Activated T-helper 1 cell treated with anti-CD3 and anti-CD28 coated beads, Interleukin-2, amount 50 U/mL, for 16 hours (primary cell): ENCODE measurements at places on chromosomes 2 and 18.
A peak's percentile ranks its signal among the peaks of the same experiment; 100 is the strongest.

DNA sequence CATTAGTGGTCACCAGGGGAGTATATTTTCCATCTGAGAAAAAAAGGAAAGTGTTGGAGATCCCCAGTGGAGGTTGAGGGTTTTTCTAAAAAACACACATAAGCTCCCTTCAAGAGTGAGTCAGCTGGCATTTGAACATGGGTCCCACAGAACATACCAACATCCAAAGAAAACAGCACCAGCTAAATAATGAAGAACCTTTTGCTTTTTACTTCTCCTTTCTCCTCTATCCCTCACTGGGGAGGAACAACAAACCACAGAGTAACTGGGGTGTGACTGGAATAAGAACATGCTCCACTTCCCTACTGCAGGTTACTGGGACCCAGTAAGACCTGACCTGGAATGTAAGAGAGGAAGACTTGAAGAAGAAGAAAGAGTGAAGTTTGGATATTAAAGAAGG, 56.5 kb upstream of the RAPH1 start:
- no peak for DNase-seq

DNA sequence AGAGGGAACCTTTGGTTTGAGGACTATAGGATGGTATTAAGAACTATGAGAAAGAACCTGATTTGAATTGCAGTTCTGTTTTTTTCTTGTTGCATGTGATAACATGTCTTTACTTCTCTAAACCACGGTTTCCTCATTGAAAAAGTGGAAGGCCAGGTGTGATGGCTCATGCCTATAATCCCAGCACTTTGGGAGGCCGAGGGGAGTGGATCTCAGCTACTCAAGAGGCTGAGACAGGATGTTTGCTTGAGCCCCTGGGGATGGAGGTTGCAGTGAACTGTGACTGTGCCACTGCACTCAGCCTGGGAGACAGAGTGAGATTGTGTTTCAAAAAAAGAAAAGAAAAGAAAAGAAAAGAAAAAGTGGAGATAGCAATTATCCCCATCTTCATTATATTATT, 32.3 kb downstream of the SCN9A start:
- no peak for DNase-seq

GRCh38 chr2:73925033-73925704, 1.5 kb upstream of the DGUOK start:
- DNase-seq = no peak

DNA sequence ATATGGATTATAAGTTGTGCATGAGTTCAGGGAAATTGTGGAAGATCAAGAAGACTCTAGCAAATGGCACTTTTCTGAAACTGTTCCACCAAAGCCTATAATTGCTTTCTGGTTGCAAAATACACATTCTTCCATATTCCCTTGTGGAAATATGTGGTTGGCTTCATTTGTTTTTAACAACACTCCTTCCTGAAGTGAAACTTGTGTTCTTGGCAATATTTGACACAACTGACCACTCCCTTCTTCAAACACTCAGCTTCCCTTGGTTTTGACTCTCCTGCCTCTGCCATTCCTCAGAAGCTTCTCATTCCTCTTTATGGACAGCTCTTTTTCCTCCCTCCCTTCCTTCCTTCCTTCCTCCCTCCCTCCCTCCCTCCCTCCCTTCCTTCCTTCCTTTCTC, 192.3 kb downstream of the PMAIP1 start:
- no peak for DNase-seq

- no peak for DNase-seq
These were observed 29.1 kb upstream of the CPS1 start for GRCh38 chr2:210527286-210527685.

DNA sequence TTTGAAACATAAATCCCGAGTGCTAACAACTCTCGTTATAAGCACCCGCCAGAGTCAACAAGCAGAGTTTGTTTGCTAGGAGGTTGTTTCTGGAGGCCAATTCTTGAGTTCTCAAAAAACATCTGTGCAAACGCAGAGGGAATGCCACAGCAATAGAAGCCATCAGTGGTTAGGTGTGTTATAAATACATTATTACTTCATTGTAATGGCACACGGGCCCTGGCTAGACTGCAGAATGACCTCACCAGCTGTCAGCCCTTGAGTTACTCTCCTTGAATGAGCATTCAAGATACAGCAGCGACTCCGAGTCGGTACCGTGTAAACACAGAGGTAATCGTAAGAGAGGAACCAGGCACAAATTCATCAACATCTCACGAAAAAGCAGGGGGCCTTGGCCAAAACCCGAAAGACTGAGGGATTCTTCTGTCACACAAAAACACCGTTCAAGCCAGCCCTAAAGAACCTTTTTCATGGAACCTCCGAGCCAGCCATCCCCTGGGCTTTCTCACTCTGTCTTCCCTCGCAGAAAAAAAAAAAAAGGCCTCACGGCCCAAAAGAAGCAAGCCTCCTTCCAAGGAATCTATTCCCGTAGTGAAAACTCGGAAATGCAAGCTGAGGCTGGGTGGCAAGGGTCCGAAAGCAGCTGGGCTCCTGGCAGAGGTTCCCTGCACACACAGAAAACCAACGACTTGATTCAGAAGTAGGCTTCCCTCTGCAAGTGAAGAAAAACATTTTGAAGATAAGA, 133.7 kb upstream of the MEIS1 start:
- DNase-seq = no peak

DNA sequence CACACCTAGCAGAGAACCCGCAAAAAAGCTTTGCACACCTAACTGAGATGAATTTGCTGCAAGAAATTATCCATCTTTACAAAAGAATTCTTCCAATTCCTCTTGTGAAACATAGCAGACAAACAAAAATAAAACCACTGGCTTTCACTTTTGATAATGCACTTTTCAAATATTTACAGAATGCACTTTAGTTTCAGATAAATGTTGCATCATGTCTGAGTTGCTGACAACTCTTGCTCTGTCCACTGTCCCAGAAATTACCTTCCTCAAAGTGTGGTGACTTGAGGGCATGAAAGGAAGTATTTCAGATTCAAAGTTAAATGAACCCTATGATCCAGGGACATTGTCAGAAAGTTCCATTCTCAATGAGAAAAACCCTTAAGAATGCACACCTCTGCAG, 256.2 kb upstream of the PARD3B start:
- no peak for DNase-seq

DNA sequence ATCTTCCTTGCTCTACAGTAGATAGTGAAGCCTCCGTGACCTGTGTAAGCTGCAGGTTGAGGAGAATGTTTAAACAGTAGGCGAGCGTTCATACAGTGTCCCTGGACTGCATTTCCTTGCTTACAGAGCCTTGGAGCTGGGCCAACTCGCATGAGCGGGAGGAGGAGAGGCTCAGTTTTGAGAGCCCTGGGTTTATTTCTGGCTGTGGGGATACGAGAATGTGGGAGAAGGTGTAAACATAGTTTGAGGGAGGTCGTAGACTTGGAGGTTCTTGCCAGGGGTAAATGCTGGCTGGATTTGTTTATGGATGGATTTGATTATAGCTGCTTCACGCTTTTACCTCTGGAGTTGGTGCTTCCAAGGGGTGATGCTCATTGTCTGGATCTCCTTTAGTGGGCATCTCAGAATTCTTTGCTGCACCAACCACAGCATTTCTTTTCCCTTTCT, 20.8 kb downstream of the CRIM1 start:
- DNase-seq = no peak

GRCh38 chr2:25354116-25354515, 12.4 kb upstream of the DNMT3A start:
- no peak for DNase-seq

DNA sequence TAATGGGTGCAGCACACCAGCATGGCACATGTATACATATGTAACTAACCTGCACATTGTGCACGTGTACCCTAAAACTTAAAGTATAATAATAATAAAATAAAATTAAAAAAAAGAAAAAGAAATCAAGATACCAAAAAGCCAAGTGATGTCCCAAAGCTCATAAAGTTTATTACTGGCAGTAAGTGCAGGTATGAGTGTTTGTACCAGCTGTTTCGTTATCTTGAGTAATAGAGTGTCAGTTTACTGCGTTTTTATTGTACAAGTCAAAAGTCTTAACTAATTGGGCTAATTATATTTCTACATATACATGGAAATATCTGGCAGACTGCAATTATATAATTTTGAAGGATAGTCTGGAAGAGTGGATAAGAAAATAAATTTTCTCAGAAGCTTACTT, 41.8 kb downstream of the MFSD6 start:
- DNase-seq = no peak

GRCh38 chr2:28172114-28172898, 220.4 kb upstream of the FOSL2 start:
- no peak for DNase-seq

GRCh38 chr18:61856678-61857077, 36.1 kb downstream of the RNF152 start:
- DNase-seq = no peak

GRCh38 chr2:131349021-131349420, 14.9 kb downstream of the RAB6D start:
- DNase-seq = no peak

DNA sequence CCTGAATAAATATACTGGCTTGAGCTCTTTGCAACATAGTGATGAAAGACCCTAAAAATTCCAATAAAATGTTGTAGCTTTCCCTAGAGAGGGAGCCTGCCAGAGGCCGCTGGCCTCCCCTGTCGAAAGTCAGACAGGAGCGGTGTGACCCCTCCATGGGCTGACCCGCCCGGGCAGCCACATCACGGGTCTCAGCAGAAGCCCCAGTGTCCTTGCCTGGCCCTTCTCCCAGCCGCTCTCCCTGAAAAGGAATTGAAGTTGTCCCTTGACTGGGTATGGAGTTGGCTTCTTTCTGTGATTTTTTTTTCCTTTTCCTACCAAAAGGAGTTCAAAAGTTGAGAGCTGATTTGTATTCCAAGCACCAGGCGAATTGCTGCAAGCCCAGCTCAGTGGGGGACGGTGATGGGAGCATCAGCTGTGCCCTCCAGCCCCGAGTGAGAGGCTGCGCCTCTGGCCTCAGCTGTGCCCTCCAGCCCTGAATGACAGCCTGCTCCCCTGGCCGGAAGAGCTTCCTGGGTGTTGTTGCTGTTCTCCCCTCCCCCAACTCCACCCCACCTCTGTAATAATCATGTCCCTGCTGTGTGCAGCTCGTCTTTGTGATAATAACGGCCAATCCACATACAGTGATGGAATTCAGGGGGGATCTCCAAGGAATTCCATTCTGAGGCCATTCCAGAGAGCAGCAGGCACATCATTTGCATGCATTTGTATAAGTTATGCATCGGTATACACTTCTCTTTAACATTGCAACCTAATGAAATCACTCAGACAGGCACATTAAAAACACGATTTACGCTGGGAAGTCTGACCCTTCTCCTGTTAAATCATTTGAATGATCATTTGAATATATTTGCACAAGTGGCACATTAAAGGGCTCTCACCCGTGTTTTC, 501.0 kb downstream of the EIPR1 start:
- no peak for DNase-seq

- no peak for DNase-seq
These were observed 2.2 kb downstream of the ST3GAL5 start for GRCh38 chr2:85886590-85886989.

GRCh38 chr2:196492946-196493345, 146.6 kb upstream of the CCDC150 start:
- DNase-seq = no peak

DNA sequence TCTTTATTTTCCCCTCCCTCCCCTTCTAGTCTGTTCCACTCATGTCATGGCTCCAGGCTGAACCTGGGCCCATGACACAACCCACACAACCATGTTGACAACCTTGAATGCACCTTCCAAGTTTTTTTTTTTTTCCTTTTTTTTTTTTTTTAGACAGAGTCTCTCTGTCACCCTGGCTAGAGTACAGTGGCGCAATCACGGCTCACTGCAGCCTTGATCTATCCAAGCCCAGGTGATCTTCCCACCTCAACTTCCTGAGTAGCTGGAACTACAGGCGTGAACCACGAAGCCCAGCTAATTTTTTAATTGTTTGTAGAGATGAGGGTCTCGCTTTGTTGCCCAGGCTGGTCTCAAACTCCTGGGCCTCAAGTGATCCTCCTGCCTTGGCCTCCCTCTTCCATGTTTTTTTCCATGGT, 21.9 kb upstream of the ROCK2 start:
- DNase-seq = no peak

DNA sequence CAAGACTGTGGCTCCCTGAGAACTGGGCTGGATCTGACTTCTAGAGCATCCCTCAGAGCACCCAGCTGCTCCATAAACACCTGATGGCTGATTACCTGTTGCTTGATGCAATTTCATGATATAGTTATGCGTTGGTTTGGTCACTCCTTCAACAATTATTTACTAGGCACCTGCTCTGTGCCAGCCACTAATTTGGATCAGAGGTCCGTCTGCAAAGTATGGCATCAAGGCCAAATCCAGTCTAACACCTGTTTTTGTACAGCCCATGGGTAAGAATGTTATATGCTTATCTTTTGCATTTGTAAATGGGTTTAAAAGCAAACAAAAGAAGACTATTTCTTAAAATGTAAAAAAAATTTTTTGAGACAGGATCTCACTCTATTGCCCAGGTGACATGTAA, 348.2 kb downstream of the ALK start:
- no peak for DNase-seq

- no peak for DNase-seq
These were observed 14.5 kb downstream of the EPAS1 start for GRCh38 chr2:46311651-46312223.

GRCh38 chr2:52194342-52194741, 1162.4 kb upstream of the NRXN1 start:
- no peak for DNase-seq

GRCh38 chr2:49426996-49427395, 272.7 kb upstream of the FSHR start:
- no peak for DNase-seq

- DNase-seq = no peak
These were observed 583.0 kb downstream of the THSD7B start for GRCh38 chr2:137348301-137348700.

DNA sequence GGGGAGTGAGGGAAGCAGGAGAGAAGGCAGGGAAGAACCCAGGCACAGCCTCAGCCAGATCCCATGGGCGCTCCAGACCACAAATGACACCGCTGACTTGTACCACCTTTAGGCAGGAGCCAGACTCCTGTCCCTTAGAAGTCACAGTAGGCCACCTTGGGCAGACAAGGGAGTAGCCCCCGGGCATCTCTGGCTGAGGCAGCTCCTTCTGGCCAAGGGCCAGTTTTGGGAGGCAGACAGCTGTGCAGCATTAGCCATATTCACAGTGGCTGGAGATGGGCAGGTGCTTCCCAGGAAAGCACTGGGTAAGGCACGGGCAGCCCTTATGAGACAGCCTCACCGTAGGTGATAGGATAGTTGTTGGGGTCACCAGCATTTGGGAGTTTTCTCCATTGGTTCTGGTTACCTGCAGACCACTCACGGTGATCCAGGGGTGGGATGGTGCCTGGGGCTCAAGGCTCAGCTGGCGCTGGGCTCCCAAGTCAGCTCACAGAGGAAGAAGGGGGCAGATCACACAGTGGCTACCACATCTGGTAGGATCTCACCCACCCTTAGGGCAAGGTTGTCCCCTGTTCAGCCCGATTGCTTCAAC, 2.1 kb downstream of the ASTL start:
- no peak for DNase-seq

DNA sequence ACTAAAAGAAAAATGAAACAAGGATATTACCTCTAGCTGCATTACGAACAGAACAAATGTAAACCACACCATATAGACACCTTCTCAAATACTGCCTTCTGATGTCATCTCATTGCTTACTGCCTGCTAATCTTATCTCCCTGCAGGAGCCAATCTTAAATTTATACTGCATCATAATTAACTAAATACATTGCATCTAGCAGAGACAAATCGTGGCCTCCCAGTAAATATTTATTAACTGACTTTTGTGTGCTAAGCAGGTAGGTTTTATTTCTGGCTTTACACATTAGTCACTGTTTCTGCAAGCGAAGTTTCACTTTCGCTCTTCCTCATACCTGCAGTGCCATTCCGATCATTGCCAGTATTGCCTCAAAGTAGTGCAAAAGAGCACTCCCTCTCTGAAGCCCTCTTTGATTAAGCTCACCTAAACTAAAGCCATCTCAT, 67.5 kb downstream of the SPATS2L start:
- DNase-seq = peak; percentile 13

GRCh38 chr2:218344090-218344754, 12.4 kb upstream of the CATIP start:
- no peak for DNase-seq
